ENCODE measurements at places on chromosomes 3 and 15.

DNA sequence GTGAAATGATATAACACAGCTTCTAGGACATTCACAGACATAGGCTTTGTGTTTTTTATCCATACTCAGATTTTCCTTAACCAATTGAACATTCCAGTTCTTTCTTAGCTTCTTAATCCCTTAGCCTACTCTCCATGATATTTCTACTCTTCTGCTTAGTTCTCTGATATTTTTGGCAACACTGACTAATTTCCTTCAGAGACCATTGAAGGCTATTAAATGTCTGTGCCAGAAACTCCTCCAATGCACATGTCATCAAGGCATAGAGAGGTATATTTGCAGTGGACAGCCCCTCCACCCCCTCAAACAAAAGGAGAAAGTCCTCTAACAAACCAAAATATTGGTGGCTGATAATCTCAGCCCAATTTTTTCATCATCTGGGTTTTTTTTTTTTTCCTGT lies 105.9 kb upstream of the TSC22D2 start:
- DNase-seq: no peak

DNA sequence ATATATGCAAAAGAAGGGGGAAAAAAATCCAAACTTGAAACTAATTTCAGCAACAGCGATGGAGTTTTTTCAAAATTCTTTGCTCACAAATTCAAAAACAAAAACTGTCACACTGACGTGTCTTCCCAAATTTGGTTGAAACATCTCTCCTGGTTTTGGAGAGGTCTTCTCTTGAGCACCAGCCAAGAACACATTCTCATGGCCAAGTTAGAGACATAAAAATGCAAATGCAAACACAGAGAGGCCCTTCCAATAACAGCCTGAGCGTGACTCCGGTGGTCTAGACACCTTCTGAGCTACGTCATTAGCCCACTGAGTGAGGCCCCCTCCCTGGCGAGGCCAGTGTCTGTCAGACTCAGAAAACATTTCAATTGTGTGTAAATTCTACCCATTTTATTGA lies 436.0 kb upstream of the PROK2 start:
- no peak for DNase-seq

DNA sequence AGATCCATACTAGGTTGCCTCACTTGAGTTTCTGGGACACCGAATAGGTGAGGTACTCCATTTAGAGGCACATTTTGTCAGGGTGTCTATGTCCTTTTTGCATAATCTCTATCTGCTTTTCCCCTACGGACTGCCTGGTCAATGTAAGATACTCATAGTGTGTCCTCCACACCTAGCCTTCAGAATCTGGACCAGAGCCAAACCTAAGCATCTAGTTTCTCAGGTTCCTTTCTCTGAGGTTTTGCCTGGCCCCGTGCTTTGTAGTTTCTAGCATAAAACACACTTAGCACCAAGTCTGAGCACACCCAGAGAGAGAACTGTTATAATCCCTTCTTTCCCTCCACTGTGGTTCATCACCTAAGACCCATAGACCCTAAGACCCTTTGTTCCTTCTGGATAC lies 105.9 kb upstream of the MLF1 start:
- DNase-seq: no peak

GRCh38 chr15:43266834-43267233 lies at the start of gene TGM5:
Gene TGM5 (minus strand): TSS chr15:43266928. CDS start chr15:43266849, 79 bp downstream.
- no peak for DNase-seq

DNA sequence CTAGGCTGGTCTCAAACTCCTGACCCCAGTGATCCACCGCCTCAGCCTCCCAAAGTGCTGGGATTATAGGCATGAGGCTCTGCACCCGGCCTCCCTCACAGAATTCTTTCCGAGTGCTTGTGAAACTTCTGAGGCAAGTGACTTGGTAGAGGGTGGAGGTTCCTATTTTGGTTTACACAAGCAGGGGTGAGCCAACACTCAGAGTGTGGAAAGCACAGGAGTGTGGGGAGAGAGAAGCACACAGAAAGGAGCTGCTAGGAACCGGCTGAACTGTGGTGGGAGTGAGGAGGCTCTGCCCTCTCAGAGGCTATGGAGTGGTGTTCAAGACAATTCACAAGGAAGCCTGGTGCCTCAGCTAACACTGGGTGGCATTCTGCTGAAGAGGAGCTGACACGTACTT lies 7.7 kb downstream of the CAPN3 start:
- DNase-seq: no peak

DNA sequence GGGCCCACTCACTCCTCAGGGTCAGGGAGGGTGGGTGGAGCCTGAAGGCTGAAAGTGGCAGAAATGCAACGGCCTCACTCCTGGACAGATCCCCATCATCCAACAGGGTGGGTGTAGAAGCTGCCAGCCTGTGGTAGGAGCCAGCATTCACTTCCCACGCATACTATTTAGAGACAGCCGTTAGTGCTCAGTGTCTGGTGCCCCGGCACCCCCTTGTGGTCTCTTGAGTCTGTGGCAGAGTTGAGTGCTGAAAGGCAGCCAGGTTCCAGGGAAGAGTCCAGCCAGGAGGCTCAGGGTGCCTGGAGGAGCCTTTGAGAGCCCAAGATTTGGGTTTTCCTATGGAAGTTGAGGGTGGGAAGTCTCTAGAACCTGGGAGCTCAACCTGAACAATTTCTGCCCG lies 2.1 kb upstream of the GNAT1 start:
- peak; percentile 67 for DNase-seq

DNA sequence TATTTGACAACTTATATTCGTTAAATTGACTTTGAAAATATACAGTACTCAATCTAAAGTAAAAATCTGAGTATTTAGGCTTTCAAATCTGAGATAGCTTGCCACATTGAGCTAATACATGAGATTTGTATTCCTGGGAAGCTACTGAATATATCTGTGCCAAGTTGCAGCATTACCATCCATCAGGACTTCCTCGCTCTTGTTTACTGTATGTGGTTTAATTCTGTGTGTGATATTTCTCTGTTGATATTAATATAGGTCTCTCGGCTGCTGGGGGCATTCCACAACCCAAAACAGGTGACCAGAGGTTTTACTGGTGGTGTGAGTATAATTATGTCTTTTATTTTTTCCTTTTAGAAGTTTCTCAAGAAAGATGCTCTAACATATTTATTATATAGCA lies 5.8 kb downstream of the IDH3A start:
- DNase-seq: no peak

DNA sequence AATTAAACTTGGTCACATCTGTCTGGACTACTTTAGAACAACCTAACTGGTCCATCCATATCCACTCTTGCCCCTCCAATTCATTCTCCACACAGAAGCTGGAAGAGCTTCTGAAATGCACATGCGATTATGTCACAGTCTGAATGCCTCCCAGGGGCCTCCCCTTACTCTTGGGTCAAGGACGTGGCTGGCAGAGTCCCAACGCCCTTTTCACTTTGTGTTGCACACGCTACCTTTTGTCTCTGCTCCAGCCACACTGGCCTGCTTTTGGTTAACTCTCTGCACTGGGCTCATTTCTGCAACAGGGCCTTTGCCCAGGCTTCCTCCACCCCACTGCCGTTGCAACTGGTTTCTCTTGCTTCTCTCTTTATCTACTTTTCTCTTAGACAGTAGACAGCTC lies 245.2 kb downstream of the IL20RB start:
- DNase-seq: no peak
